ENCODE measurements at places on chromosomes 11 and 22.

GRCh38 chr11:107770551-107770951 is 58.7 kb upstream of the SLN start:
- H3K27ac ChIP-seq = no peak overlapping the region
- no peaks in the 10 kb centered on the region for H3K36me3 ChIP-seq
- H3K4me1 ChIP-seq = no peaks in the 10 kb centered on the region
- H3K4me3 ChIP-seq = no peak overlapping the region
- no peaks in the 10 kb centered on the region for H3K27me3 ChIP-seq
- no peak for DNase-seq

- no peaks in the 10 kb centered on the region for H3K4me1 ChIP-seq
- H3K4me3 ChIP-seq = no peak overlapping the region
- no peak for DNase-seq
These were observed 16.5 kb downstream of the PPP2R1B start for GRCh38 chr11:111749646-111750045.

GRCh38 chr11:8065031-8065430 is 16.0 kb upstream of the TUB start:
- H3K27ac ChIP-seq = no peak overlapping the region
- no peak overlapping the region for H3K4me3 ChIP-seq
- H3K4me1 ChIP-seq = no peaks in the 10 kb centered on the region
- no peak for DNase-seq
- H3K36me3 ChIP-seq = no peaks in the 10 kb centered on the region

DNA sequence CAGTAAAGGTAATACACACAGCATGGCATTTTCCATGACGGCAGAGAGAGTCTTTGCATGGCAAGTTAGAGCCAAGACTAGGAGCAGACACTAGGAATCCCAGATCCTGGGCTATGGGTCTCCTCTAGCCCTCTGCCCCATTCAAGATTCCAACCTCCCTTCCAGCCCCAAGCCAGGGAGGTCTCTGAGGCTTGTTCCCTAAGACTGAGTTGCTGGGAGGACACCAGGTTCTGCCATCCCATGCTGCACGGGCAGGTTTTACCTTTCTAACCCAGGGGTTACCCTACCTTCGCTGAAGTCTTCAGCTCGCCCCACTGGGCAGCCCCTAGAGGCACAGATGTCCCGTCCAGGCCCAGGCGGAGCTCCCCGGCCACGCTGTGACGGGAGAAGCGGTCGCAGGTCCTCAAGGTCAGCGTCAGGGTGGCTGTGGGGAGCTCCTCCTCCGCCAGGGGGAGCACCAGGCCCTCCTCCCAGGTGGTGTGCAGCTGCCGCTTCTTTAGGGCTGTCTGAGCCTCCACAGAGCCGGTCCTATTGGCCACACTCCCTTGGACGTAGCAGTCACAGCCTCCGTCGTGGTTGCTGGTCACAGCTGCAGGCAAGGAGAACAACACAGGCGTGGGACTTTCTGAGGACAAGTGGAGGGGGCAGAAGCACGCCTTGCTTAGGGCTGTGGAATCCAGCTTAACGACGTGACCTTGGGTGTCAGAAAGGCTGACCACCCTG is 33.8 kb downstream of the SYT13 start:
- H3K36me3 ChIP-seq = no peaks in the 10 kb centered on the region
- H3K27me3 ChIP-seq = peaks cover 2% of the 10 kb centered on the region
- H3K4me3 ChIP-seq = no peak overlapping the region
- H3K27ac ChIP-seq = no peak overlapping the region
- peaks cover 4% of the 10 kb centered on the region for H3K4me1 ChIP-seq

DNA sequence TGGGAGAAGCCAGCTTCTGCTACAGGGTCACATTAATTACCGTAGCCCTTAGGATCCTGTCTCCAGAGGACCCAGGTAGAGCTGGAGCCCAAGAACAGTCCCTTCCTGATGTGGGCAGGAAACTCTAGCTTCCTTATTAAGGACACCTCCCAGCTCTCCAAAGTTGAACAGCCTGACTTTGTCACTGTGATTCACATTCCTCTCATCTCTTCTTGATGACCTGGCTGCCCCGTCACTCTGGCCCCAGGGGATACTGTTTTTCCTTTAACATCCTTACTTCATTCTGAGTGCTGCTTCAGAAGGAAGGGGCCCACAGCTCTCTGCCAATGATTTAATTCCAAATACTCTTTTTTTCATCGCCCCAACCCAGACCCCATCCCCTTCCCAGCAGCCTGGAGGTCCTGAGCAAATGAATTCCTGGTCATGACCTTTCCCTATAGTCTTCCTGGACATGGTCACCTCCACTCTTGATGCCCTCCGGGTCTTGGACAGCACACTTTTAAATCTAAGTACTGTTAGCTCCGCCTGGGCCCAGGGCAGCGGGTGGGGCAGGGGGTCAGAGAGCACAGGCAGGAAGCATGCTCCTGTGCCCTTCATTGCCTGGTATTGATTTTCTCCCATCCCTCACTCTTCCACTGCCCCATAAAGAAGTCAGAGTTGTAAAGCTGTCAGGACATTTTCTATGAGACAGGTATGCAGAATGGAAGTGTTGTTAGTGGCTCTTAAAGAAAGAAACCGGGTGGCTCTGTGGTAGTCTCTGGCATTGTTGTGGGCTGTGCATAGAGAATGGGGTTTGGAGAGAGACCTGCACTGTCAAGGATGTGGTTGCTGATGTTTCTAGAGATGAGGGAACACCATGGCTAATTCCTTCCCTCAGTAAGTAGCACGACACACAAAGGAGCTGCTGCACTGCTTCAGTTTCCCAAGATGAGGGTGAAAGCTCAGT is 22.3 kb upstream of the SPON1 start:
- DNase-seq = no peak
- peaks cover 8% of the 10 kb centered on the region for H3K4me1 ChIP-seq
- H3K27me3 ChIP-seq = no peaks in the 10 kb centered on the region
- H3K36me3 ChIP-seq = no peaks in the 10 kb centered on the region
- H3K27ac ChIP-seq = no peak overlapping the region

- H3K4me1 ChIP-seq = peaks cover 9% of the 10 kb centered on the region
- DNase-seq = no peak
- no peak overlapping the region for H3K4me3 ChIP-seq
These were observed 107.5 kb upstream of the OR4B1 start for GRCh38 chr11:48109046-48109666.

DNA sequence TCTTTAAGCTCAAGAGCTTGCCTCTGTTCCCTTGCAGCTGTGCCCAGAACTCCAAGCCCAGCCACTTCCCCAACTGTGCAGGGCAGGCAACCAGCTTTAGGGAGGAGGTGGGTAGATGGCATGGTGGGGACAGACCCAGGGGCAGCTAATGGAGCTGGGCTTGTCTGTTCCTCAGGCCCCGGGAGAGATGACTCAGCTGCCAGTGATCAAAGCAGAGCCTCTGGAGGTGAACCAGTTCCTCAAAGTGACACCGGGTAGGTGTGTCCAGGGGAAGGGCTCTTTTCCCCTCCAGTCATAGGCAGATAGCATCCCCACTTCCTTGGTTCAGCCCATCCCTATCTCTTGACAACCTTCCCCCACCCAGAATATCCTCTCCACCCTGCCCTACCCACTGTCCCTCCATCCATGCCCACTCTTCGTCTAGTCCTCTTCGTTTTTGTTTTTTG is 32.4 kb downstream of the CREB3L1 start:
- H3K27me3 ChIP-seq = no peaks in the 10 kb centered on the region
- H3K4me3 ChIP-seq = no peak overlapping the region
- no peak for DNase-seq
- no peaks in the 10 kb centered on the region for H3K4me1 ChIP-seq

DNA sequence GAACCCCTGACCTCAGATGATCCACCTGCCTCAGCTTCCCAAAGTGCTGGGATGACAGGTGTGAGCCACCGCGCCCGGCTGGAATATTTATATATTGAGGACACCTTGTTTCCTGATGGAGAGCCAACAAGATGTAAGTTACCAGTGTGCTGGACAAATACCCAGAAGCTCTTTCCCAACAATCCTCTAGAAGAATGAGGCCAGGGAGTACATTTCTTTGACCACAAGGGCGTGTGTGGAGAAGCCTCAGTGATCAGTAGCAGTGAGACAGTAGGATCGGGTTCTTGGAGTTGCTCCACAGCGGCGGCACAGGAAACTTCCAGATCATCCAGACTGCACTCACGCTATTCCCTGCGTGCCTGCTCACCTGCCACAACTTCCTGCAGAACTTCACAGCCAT is 10.3 kb upstream of the POLA2 start:
- no peak overlapping the region for H3K27ac ChIP-seq
- no peaks in the 10 kb centered on the region for H3K36me3 ChIP-seq
- no peak overlapping the region for H3K4me3 ChIP-seq
- no peaks in the 10 kb centered on the region for H3K27me3 ChIP-seq
- no peak for DNase-seq

Measured in endothelial cell (in vitro differentiated cells).